ENCODE measurements at places on chromosomes 2 and 18.

DNA sequence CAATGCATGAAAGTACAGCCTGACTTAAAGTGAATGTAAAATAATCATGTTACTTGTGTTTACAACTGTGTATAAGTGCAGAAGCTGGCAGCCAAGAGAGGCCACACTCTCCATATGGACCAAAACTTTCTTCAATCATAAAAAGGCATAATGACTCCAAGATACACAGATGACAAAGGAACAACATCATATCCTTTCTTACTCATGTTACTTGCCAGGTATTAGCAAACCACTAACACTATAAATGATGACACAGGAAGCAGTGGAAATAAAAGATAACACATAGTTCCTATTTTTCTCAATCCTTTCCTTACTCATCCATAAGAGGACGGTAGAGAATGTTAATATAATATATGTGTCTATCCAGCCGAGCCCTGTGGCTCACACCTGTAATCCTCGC is 400.0 kb upstream of the CDH2 start:
- DNase-seq: no peak

- peak; percentile 16 for DNase-seq
Observed at GRCh38 chr2:223779877-223780276, 57.5 kb downstream of the AP1S3 start.

DNA sequence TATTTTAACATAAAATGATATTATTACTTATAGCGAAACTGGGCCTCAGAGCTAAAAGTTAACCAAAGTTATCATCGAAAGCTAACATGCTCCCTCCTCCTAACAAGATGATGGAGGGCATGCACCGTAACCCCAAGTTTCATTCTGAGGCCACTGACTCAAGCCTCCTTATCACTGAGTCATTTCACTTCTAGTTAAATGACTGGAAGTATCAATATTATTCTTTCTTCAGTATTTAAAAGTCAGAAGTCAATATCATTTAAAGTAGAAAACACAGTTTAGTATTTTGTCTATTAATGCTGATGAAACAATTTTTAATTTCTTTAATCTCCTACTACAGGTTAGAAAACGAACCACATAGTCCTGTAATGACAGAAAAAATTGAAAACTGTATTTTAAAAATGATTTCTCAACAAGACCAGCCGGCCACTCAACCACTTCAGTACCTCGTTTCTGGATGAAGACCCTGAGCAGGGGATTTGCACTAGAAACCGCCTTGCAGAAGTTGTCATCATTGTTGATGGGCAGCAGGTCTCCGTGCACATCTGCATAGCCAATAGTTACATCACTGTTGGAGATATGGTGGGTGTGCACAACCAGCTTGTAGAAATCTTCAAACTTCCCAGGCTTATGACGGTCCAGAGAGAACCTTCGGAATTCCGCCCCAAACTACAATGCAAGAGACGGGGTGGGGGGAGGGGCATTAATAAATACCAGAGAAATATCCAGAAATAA is 44.9 kb downstream of the PARD6G start:
- peak; percentile 64 for DNase-seq

- no peak for DNase-seq
Observed at GRCh38 chr2:33645861-33646260, 46.8 kb upstream of the FAM98A start.

DNA sequence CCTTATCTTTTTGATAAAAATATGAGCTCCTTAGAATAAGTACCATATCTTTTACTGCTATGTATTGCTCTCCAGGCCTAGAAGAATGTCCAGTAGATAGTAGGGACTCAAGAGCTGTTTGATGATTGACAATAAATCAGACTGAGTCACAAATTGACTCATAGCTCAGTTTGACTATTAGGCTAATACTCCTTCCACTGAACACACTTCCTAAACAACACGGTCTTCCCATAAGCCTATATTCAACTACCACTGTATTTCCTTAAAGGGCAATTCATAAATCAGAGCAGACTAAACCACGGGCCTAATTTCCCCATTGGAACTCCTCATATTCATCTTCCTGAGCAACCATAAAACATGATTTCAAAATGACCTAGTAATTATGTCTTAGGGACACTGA is 258.5 kb downstream of the ALK start:
- no peak for DNase-seq

- no peak for DNase-seq
Observed at GRCh38 chr18:38459131-38459994, 893.8 kb upstream of the CELF4 start.

- DNase-seq: no peak
Observed at GRCh38 chr2:218075975-218076811, 7.1 kb downstream of the RUFY4 start.

- DNase-seq: no peak
Observed at GRCh38 chr2:228703152-228703551, 521.7 kb upstream of the SPHKAP start.

GRCh38 chr2:109155553-109156451 is 26.8 kb downstream of the SH3RF3 start:
- DNase-seq: no peak

- DNase-seq: no peak
Observed at GRCh38 chr2:9964334-9964980, 13.0 kb downstream of the GRHL1 start.

- DNase-seq: no peak
Observed at GRCh38 chr2:105712166-105712915, 32.4 kb upstream of the NCK2 start.

DNA sequence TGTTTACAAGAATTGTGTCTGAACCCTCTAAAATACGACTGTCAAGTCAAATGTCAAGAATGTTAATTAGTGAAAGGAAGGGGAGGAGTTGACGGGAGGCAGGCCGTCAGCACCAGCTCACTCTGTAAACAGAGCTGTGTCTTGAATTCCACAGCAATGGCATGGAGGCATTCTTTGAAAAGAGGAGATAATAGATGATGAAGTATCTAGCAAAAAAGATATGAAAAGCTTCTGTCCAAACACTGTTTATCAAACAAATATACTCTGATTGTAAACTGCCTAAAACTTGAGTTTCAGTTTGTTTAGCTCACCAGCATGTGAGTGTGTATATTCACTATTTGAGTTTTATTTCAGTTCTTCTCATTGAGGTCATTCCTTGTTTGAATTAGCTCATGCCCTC is 94.7 kb upstream of the CDC42EP3 start:
- DNase-seq: no peak

GRCh38 chr18:36759167-36759776 is 69.5 kb downstream of the TPGS2 start:
- no peak for DNase-seq

GRCh38 chr2:30149513-30149912 is 2.7 kb downstream of the YPEL5 start:
- no peak for DNase-seq

DNA sequence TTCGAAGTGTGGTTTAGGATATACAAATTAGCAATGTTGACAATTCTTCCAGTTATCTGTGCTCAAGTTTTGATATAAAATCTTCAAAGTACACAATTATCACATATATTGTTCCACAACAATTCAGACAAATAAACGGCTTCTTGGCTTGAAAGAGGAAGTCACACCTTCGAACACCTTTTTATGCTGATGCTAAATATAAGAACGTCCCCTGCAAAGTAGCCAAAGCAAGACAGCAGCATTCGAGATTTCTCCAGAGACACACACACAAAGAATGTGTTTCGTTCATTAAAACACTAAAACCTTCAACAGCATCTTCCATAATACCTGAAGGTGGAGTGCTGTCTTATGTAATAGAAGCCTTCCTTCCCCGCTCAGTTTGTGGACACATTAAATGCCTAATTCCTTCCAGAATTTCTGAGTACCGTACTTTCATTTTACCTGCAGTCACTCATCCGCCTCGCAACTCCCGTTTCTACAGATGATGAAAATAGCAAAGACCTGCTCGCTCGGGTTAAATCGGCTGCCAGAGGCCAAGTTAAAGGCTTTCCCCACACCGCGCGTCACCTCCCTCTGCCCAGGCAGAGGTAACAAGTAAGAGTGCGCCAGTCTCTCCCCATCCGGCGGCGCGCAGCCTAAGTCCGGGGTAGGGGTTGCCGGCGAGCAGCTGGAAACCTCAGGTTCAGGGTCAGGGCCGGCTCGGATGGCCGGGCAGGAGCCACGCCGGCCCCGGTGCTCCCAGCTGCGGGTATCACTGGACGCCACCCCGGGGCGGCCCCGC is 847 bp downstream of the SERPINE2 start:
- no peak for DNase-seq

DNA sequence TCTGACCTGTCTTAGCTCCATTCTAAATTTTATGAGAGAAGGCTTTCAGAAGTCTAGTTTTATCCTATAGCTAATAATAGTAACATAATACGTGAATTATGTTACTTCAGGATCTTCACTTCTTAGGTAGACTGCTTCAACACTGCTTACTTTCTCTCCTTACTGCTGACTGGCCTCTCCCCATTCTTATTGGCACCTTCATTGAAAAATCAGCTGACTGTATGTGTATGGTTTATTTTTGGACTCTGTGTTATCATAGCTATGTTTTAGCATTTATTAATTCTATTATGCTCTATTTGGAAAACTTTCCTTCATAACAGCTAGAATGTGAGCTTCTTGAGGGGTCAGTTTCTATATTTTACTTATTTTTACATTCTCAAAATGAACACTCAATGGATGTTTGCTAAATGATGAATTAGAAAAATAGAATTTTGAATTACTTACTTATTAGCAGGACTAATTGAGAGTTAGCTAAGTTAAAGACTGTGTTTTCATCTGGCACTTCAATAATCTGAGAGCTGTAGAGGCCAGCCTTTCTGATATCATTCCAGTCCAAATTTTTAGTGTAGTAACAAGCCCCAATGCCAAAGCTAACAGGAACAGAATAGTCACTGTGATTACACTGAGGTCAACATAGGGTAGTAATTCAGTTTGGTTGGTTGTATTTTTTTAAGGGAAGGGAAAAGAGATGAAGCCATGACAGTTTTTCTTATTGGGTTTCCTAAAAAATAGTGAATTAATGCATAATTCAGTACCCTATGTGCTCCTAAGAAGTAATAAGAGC is 92.3 kb downstream of the TTC27 start:
- no peak for DNase-seq

DNA sequence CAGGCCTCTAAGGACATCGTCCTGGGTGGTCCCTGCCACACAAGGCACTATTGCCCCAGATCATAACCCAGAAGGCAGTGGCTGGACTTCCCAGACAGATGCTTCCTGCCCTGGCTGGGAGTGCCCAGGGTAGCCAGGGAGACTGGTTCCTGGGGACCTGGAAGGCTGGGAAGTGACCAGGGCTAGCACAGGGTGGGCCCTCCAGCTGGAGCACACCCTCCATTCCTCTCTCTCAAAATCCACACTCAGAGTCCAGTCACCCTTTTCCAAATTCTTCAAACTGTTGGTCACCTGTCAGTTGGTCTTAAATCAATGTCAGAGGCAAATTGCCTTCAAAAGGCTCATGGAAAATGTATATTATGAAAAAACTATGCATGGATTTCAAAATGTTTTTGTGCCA is 11.6 kb upstream of the TUBB6 start:
- DNase-seq: no peak

DNA sequence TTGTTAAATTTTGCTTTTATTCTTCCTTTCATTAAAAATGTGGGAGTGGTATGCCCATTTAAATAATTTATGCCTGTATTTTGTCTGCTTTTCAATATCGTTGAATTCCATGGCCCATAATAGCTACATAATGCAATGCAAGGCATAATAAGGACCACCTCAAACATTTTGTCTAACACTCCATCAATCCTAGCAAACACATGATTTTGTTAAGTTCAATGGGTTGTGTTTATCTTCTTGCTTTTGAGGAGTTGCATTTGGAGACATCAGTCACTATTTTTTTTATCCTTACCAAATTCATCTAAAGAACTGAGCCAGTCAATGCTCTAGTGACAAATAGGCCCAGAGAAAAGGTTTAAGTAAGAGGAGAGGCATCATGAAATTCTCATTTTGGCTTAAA is 145.5 kb downstream of the ZNF385B start:
- DNase-seq: no peak

- peak; percentile 5 for DNase-seq
Observed at GRCh38 chr2:240925568-240926515, 19.7 kb downstream of the CROCC2 start.

DNA sequence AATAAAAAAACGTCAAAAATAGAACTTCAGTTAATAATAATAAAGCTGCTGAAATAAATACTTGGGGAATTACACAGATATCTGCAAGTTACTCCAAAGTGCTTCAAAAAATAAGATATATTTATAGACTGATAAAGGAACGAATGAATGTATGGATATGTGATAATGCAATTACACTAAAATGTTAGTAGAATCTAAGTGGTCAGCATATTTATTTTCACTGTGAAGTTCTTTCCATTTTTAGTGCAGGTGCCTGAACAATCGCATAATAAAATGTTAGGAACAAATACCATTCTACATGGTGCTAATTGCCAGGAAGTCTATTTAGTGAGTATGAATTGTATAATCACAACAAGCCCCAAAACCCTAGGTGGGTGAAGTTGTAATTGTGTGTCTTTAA is 169.6 kb upstream of the RGPD4 start:
- DNase-seq: no peak

GRCh38 chr18:5771343-5771742 is 124.0 kb downstream of the TMEM200C start:
- no peak for DNase-seq

DNA sequence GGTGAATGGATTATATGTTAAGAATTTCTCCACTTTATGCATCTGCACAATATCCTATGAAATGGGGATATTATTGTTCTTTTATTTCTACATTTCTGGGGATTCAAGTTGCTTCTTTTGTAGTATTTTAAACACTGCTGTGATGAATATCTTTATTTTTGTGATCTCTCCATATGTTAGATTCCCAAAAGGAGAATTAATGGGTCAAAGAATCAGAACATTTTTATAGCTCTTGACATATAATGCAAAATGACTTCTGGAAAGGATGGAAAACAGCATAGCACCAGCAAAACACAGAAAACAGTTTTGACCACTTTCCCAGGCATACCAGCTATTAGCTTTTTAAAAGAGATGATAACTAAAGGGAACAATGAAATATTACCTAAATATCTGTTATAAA is 135.5 kb downstream of the NCKAP5 start:
- no peak for DNase-seq

GRCh38 chr2:127194447-127194846 is 25.7 kb downstream of the CYP27C1 start:
- DNase-seq: no peak

- DNase-seq: no peak
Observed at GRCh38 chr2:32532961-32533360, 94.9 kb upstream of the TTC27 start.

DNA sequence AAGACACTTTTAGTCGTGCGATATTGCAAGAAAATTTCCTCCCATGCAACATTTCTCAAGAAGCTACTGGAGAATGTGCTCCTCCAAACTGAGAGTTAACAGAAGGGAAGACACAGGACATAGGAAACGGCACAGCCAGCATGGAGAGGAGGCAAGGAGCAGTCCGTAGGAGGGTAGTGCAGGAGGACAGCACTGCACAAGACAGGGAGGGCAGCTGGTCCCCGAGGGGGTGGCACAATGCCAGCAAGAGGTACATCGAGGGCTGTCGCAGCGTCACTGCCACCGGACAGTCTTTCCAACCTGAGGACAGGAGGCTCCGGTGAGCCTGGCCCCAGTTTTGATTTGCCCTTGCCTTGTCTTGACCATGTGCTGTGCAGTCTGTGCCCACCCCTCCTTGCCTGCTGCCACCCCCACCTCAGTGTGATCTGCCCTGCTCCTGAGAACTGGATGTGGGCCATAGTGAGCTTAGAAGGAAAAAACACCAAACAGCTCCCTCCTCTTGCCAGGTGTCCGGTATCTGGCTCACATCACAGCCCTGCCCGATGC is 81.6 kb upstream of the LAPTM4A start:
- no peak for DNase-seq
